ENCODE measurements at places on chromosomes 7 and 10.

DNA sequence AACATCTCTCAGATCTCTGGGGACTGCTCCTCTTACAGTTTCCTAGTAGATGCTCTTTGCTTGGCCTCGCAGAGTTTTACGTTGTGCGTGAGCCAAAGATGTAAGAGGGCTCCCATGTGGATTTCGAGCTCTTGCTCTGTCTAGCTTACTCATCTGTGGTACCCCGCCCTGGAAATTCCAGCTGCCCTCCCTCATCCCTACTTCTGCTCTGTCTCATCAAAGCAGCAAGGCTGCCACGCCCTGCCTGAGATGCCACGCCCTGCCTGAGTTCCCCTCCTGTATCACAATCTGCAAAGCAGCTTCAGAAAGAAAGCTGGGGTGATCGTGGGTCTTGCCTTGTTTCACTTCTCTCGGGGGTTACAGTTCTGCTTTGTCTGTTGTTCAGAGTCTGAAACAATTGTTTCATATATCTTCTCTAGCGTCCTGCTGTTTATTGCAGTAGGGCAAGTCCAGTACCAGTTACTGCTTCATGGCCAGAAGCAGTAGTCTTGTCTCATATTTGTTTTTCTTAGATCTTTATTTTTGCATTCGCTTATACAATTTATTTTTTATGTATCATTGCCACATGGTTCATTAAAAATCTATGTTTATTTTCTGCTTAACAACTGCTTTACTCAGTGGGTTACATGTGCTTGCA lies 36.1 kb upstream of the CCNY start:
- DNase-seq: no peak

DNA sequence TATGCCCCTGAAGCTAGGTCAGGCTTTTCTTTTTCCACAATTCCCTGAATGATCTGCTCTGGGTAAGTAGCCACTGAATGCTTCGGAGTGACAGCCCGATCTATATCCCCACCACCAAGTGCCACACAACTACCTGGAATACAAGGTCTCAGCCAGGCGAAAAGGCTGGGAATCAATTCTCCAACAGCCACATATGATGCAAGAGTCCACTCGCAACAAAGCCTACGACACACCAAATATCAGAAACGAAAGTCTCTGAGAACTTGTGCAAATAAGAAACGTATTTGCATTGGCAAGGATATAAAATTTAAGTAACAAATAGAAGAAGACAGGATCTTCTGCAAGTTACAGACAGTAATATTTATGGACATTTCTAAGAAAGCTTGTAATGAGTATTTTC lies 5.7 kb downstream of the HIPK2 start:
- DNase-seq: no peak

GRCh38 chr7:157544226-157544625 lies 207.4 kb downstream of the DNAJB6 start:
- no peak for DNase-seq

DNA sequence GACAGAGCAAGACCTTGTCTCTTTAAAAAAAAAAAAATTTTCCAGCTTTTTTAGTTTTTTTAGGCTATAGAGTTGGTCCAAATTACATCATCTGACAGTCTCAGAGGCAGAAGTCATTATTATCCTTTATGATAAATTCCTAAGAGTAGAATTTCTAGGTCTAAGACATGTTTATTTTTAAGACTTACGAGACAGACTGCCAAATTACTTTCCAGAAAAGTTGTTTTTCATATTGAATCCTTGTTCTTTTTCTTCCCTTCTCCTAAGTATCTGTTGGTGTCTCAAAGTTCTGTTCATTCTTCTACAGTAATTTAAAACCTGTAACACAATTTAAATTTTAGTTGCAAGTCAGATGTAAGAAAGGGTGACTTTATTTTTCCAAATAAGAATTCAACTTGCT lies 421.4 kb downstream of the GALNT17 start:
- DNase-seq: no peak

- DNase-seq: no peak
Measured at GRCh38 chr7:571096-571717, 51.6 kb upstream of the PDGFA start.

DNA sequence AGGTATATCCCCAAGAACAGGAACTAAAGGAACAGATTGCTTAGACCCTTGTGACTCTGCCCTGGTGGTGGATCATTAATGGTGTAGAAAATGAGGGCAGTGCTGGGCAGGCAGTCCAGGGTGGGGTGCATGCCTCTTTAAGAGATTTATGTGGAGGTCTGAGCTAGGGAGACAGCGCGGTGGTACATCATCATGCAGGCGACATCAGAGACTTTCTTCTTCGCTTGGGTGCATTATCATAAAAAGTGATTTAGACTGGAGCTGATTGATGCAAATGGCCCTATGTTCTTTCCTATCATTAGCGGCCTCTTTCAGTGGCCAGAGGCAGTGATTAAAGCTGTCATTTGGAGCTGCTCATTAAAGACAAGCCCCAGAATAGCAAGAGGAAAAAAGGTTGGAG lies 519.1 kb upstream of the GALNT17 start:
- DNase-seq: no peak

GRCh38 chr7:47669178-47669891 lies 87.4 kb upstream of the TNS3 start:
- DNase-seq: no peak

DNA sequence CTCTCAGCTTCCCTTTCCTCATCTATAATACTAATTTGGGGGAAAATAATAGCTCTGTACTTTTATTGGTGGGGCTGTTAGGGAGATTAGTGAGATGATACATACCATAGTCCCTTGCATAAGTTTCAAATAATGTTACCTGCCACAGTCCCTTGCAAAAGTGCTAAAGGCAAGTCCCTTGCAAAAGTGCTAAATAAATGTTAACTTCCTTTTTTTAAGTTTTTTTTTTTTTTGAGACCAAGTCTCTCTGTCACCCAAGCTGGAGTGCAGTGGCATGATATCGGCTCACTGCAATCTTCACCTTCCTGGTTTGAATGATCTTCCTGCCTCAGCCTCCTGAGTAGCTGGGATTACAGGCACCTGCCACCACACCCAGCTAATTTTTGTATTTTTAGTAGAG lies 43.4 kb upstream of the SRGN start:
- no peak for DNase-seq

- no peak for DNase-seq
Measured at GRCh38 chr7:131011432-131011742, 277.4 kb upstream of the KLF14 start.

- no peak for DNase-seq
Measured at GRCh38 chr10:103199488-103199887, 6.4 kb upstream of the NT5C2 start.

- DNase-seq: no peak
Measured at GRCh38 chr7:116273918-116274301, 63.6 kb downstream of the TES start.

DNA sequence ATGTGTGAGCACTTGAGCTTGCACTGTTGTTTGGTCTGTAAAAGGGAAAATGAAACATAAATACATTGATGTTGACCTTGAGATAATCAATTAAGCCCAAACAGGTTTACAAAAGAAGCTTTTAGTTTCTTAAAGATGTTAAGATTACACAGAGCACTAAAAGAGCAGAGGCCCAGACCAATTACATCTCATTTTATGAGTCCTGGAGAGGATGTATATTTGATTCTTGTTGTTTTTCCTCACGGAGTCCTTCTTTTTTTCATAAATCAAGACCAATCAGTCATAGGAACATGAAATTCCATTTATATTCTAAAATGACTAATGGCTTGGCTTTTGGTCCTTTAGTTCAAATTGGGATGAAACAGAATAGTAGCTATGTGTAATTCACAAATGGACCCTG lies 249.7 kb upstream of the NPY start:
- DNase-seq: no peak

DNA sequence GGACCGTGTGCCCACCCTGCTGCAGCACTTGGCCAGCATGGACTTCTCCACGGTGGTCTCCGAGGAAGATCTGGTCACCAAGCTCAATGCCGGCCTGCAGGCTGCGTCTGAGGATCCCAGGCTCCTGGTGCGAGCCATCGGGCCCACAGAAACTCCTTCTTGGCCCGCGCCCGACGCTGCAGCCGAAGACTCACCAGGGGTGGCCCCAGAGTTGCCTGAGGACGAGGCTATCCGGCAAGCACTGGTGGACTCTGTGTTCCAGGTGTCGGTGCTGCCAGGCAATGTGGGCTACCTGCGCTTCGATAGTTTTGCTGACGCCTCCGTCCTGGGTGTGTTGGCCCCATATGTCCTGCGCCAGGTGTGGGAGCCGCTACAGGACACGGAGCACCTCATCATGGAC lies 1.4 kb downstream of the RBP3 start:
- DNase-seq: no peak

DNA sequence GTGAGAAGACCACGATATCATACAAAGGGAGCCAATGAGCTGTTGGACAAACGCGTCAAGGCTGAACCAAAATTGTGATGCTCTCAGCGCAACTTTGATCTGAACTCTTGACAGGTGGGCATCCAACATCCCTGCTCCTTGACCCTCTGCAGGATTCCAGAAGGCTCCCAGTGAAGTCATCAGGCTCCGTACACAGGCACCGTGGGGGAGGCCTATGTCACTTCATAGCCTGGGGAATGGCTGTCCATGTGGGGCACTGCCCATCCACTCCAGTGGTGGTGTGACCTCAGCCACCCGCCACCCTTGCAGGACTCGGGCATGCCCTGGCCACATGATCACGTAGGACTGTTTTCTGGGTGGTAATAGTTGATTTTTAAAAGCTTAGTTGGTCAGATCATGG lies 233.8 kb upstream of the GRB10 start:
- no peak for DNase-seq

GRCh38 chr10:25068152-25069058 lies 52.0 kb downstream of the THNSL1 start:
- DNase-seq: no peak

- DNase-seq: no peak
Measured at GRCh38 chr7:106054156-106054910, 57.8 kb downstream of the SYPL1 start.

DNA sequence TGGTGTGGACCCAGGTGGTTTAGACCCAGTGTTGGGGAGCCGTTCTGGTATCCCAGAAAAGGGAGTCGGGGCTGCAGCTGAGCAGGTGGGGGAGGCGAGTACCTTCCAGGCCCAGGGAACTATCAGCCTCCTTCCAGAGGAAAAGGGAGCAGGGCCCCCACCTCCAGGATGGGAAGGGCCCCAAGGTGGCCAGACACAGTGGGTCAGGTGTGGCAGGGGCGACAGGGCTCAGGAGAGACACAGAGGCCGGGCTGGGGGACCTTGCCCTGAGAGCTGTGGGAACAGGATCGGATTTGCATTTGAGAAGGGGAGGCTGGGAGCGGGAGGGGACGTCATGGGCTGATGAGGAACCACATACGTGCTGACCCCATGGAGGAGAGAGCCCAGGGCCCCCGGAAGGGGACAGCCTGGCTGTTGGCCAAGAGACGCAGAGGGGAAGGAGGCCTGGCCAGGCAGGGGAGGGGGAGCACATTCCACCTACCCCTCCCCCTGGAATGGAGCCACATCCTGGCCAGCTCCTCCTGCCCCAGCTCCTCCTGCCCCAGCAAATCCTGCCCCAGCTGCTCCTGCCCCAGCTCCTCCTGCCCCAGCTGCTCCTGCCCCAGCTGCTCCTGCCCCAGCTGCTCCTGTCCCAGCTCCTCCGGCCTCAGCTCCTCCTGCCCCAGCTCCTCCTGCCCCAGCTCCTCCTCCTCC lies 9.7 kb upstream of the TTYH3 start:
- no peak for DNase-seq
